ENCODE measurements at places on chromosomes 3 and 15. TPM values are rescaled to one million over a fixed set of nuclear protein-coding genes. Genes with fewer than 3 reads are reported as not detected.

Gene TF
- total RNA-seq = 1.6 TPM

Gene LIPH
- total RNA-seq = not detected

GRCh38 chr3:127258733-127259132 lies 29.1 kb downstream of the PRR20G start:
- no peaks in the 10 kb centered on the region for H3K36me3 ChIP-seq
- no peak overlapping the region for H3K4me3 ChIP-seq
- DNase-seq = no peak
- no peaks in the 10 kb centered on the region for H3K27me3 ChIP-seq

- peak; percentile 57 for DNase-seq
- H3K4me3 ChIP-seq = peak overlapping the region; percentile 75
- no peaks in the 10 kb centered on the region for H3K27me3 ChIP-seq
- peak overlapping the region; percentile 97 for H3K27ac ChIP-seq
- H3K36me3 ChIP-seq = no peaks in the 10 kb centered on the region
Measured at GRCh38 chr15:90099072-90099867, 3.0 kb downstream of the IDH2 start.

Gene CCDC54
- total RNA-seq = not detected

GRCh38 chr3:150169330-150169940 lies 198.7 kb upstream of the PFN2 start:
- no peak overlapping the region for H3K4me3 ChIP-seq
- H3K27me3 ChIP-seq = no peaks in the 10 kb centered on the region
- H3K27ac ChIP-seq = no peak overlapping the region

Gene TRAIP
- 9.2 TPM for total RNA-seq

DNA sequence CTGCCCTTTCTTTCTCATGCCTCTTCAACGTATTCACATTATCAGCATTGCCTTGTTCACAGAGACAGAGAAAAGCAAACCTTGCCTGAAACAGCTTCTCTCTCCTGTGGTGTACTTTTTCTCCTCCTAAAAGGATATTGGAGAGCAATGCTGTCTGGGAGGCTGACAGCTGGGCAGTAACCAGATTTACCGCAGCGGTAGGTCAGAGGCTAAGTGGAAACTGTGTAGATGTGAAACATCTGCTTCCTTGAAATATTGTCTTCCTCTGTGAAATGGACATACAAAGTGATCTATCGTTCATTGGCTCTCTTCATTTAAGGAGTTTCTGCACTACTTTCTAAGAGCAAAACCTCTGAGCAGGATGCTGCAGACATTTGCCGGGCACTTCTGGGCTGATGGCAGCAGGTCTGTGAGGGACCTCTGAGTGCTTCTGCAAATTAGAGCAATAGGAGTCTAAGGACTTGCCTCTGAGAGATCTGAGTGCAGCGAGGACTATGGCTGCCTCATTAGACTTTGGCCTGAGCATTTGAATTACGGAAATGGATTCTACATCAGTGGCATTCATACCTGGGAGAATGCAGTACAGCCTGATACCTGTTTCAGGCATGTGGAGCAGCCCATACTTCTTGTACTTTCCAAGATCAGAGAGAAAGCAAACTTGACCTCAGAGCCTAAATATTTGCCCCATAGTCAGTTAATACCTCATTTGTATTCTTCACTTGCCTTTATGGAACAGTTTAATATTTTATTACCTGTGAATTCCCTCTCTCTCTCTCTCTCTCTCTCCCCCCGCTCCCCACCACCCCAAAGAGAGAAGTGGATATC lies 260.5 kb upstream of the TPRG1 start:
- H3K36me3 ChIP-seq = no peaks in the 10 kb centered on the region
- no peak overlapping the region for H3K4me3 ChIP-seq
- no peaks in the 10 kb centered on the region for H3K4me1 ChIP-seq
- no peak overlapping the region for H3K27ac ChIP-seq

DNA sequence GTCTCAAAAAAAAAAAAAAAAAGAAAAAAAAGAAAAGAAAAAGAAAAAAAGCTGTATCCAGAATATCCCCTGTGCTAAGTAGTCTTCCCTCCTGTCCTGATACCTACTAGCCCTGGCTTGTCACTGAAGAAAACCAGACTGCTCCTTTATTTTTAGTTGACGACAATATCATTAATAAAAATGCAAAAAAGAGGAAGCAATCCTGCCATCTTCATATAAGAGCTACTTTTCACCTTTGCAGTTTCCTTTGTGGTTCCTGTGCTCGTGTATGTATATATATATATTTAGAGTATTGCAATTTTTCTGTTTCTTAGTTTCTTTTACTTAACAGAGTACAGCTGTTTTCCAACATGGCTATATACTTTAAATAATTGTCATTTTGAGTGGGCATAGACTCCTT lies 13.6 kb downstream of the C3orf20 start:
- no peak overlapping the region for H3K4me3 ChIP-seq
- H3K27ac ChIP-seq = no peak overlapping the region
- no peaks in the 10 kb centered on the region for H3K36me3 ChIP-seq
- DNase-seq = no peak

GRCh38 chr3:142064454-142064853 lies 84.9 kb downstream of the TFDP2 start:
- no peak for DNase-seq
- no peak overlapping the region for H3K4me3 ChIP-seq
- no peaks in the 10 kb centered on the region for H3K4me1 ChIP-seq
- no peak overlapping the region for H3K27ac ChIP-seq

GRCh38 chr3:53836084-53836872 lies 9.9 kb downstream of the CHDH start:
- no peak for DNase-seq
- no peaks in the 10 kb centered on the region for H3K36me3 ChIP-seq
- H3K4me1 ChIP-seq = no peaks in the 10 kb centered on the region
- H3K27me3 ChIP-seq = no peaks in the 10 kb centered on the region

GRCh38 chr15:27815035-27815434 lies 284.1 kb downstream of the OCA2 start:
- H3K27ac ChIP-seq = no peak overlapping the region
- no peaks in the 10 kb centered on the region for H3K27me3 ChIP-seq
- DNase-seq = no peak
- no peak overlapping the region for H3K4me3 ChIP-seq
- no peaks in the 10 kb centered on the region for H3K4me1 ChIP-seq

Gene REC114
- total RNA-seq = not detected

DNA sequence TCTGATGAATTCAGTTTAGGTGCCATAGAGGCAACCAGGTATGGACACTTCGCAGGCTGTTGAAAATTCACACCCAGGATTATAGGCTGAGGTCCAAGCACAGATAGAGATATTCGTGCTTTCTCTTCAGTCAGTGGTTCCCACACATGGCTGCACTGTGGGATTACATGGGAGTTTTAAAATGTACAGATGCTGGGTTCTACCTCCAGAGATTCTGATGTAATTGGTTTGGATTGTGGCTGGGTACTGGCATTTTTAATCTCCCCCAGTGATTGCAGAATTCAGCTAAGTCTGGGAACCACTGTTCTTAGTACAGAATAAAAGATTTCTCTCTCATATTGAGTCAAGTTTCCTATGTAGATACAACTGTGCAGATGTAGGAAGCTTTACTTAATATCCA lies 91.6 kb downstream of the FOXB1 start:
- no peaks in the 10 kb centered on the region for H3K36me3 ChIP-seq
- H3K27ac ChIP-seq = no peak overlapping the region
- no peaks in the 10 kb centered on the region for H3K27me3 ChIP-seq

GRCh38 chr15:60215225-60215963 lies 182.4 kb downstream of the ANXA2 start:
- no peaks in the 10 kb centered on the region for H3K36me3 ChIP-seq
- H3K27me3 ChIP-seq = no peaks in the 10 kb centered on the region
- H3K4me1 ChIP-seq = no peaks in the 10 kb centered on the region
- H3K4me3 ChIP-seq = no peak overlapping the region

DNA sequence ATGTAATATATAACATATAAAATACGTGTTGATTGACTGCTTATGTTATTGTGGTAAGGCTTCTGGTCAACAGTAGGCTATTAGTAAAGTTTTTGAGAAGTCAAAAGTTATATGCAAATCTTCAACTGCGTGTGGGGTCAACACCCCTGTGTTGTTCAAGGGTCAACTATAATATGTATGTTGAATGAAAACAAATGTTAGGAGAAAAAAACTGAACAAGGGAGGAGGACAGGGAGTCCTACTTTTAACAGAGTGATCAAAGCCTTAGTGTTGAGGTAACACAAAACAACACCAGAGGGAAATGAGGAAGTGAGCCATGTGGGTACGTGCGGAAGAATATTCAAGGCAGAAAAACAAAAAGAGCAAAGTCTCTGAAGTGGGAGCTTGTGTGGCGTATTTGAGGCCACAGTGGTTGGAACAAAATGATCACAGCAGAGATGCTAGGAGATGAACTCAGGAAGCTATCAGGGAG lies 62.5 kb downstream of the SFMBT1 start:
- no peaks in the 10 kb centered on the region for H3K27me3 ChIP-seq
- peaks cover 10% of the 10 kb centered on the region for H3K4me1 ChIP-seq
- DNase-seq = peak; percentile 55
- no peaks in the 10 kb centered on the region for H3K36me3 ChIP-seq
- H3K4me3 ChIP-seq = no peak overlapping the region
- H3K27ac ChIP-seq = no peak overlapping the region

GRCh38 chr3:25478211-25478757 lies 50.2 kb downstream of the RARB start:
- DNase-seq = no peak
- no peak overlapping the region for H3K27ac ChIP-seq
- H3K4me1 ChIP-seq = no peaks in the 10 kb centered on the region
- no peaks in the 10 kb centered on the region for H3K36me3 ChIP-seq
- no peaks in the 10 kb centered on the region for H3K27me3 ChIP-seq

- H3K27me3 ChIP-seq = no peaks in the 10 kb centered on the region
- H3K4me3 ChIP-seq = no peak overlapping the region
- DNase-seq = no peak
- H3K27ac ChIP-seq = no peak overlapping the region
- no peaks in the 10 kb centered on the region for H3K36me3 ChIP-seq
Measured at GRCh38 chr15:27805261-27806220, 293.6 kb downstream of the OCA2 start.

Gene GOLGA8Q
- not detected for total RNA-seq

DNA sequence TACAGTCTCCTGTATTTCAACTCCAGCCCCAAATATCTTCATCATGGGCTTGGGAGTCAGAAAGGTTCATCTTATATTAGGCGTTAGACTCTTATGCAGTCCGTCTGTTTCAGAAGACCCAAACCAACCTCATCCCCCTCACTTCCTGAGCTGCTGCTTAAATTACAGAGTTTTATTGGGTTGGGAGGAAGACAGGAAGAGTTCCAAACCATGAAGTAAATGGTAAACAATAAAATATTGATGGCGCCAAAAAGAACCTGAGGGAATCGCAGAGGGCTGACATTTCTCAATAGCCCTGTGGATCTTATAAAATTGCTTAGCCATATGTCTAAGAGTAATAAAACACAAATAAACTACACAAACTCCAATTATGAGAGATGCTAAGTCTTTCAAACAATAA lies 116.9 kb upstream of the C3orf80 start:
- no peaks in the 10 kb centered on the region for H3K4me1 ChIP-seq
- no peak for DNase-seq
- H3K27me3 ChIP-seq = no peaks in the 10 kb centered on the region
- no peak overlapping the region for H3K27ac ChIP-seq
- no peaks in the 10 kb centered on the region for H3K36me3 ChIP-seq

Gene MORC1
- total RNA-seq = not detected

DNA sequence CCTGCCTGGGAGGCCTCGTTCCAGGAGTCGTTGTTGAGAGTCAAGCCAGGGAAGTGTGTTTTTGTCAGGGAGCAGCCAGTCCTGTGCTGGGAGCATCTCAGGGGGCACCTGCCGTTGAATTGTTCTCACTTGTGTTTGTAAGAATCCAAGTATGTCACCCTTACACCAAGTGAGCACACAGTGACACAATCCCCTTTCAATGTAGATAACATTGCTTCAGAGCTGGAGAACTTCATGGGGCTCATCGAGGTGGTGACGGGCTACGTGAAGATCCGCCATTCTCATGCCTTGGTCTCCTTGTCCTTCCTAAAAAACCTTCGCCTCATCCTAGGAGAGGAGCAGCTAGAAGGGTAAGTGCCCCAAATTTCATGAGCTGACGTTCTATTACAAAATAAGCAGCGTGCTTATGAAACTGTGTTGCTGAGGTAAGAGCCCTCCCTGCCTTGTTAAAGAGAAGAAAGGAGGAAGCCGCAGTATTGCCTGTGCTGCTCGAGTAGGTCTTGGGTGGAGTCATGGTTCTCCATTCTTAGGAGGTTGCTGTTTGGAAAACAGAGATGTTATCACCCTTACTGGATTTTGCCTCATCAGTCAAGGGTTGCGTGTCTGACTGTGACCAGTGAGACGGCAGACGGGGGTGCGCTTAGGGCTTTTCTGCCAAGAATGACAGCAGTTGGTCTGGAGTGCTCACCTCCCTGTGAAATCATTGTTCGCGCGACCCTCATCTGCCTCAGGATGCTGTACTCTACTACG lies 108.1 kb downstream of the PGPEP1L start:
- no peak for DNase-seq
- no peak overlapping the region for H3K4me3 ChIP-seq
- H3K4me1 ChIP-seq = no peaks in the 10 kb centered on the region
- no peaks in the 10 kb centered on the region for H3K27me3 ChIP-seq
- no peaks in the 10 kb centered on the region for H3K36me3 ChIP-seq

All from Karpas-422 (cell line).